ENCODE measurements at places on chromosomes 6 and 20.
A peak's percentile ranks its signal among the peaks of the same experiment; 100 is the strongest.

DNA sequence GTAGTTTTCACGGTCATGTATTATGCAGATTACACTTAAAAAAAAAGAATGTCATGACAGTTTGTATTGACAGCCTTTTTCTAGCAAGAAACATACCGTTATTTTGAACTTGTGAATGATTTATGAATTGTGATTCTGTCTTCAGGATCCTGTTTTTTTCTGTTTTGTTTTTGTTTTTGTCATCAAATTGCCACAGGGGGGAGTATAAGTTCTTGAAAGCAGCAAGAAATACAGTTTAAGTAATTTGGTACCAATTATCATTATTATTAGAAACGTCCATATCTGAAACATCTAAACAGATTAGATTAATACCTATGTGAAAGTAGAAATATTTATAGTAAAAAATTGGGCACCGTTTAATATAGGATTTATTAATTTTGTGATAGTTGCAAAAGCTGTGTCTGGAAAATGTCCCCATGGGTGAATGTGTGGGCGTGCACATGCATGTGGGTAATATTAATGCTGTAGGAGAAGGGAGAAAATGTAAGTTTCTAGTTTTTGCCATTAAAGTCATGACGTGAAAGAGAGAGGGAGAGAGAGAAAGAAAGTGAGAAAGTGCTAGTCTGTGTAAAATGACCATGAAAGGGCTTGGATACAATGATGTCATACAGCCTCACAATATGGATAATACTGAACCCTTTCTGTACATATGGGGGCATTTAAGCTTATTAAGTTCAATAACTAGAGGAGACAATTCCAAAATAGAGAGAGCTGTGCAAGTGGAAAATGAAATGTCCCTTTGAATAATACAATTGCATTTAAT lies 9.4 kb upstream of the CCN2 start:
- DNase-seq = no peak

- DNase-seq = no peak
Observed at GRCh38 chr6:1325461-1326309, 13.8 kb downstream of the FOXQ1 start.

GRCh38 chr6:111681860-111682259 lies 76.2 kb upstream of the TRAF3IP2 start:
- DNase-seq = no peak

DNA sequence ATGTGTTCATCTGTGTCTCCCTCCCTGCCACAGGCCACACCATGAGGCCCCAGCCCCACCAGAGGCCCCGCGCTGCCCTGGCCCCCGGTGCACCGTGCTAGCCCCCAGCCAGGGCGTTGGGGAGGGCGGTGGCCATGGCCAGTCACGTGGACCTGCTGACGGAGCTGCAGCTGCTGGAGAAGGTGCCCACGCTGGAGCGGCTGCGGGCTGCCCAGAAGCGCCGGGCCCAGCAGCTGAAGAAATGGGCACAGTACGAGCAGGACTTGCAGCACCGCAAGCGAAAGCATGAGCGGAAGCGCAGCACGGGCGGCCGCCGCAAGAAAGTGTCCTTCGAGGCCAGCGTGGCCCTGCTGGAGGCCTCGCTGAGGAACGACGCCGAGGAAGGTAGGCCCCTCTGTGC lies 30.3 kb downstream of the PPP1R16B start:
- DNase-seq = no peak

DNA sequence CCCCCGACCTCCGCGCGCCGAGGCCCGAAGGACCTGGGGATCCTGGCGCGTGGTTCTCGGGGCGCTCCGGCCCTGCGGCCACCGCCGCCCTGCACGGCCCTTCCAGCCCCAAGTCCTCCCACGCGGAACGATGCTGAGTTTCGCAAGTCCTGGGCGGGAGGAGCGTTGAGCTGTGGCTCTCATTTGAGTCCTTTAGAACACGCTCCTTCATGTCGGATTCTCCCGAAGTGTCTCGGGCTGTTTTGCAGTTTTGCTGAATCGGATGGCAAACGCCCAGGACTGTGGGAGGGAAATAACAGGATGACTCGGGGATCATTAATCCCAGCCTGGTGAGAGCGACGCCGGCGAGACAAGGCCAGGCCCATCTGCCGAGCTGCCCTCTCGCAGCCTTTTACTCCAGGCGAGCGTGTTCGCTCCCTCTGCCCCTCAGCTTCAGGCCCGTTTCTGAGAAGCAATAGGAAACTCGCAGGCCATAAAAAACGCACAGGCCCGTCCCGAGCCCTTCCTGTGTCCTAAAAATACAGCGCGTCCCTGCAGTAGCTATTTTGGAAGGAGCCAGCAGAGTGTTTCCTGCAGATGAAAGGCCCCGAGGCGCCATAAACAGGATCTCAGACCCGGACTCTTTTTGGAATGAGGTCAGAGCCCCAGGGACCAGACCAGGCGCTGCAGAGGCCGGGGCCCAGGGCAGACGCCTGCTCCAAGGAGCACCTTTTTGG lies 153.5 kb downstream of the DLL1 start:
- DNase-seq = no peak

- no peak for DNase-seq
Observed at GRCh38 chr6:106539936-106540335, 89.4 kb downstream of the RTN4IP1 start.

GRCh38 chr6:12592634-12593033 lies 123.9 kb upstream of the PHACTR1 start:
- no peak for DNase-seq

DNA sequence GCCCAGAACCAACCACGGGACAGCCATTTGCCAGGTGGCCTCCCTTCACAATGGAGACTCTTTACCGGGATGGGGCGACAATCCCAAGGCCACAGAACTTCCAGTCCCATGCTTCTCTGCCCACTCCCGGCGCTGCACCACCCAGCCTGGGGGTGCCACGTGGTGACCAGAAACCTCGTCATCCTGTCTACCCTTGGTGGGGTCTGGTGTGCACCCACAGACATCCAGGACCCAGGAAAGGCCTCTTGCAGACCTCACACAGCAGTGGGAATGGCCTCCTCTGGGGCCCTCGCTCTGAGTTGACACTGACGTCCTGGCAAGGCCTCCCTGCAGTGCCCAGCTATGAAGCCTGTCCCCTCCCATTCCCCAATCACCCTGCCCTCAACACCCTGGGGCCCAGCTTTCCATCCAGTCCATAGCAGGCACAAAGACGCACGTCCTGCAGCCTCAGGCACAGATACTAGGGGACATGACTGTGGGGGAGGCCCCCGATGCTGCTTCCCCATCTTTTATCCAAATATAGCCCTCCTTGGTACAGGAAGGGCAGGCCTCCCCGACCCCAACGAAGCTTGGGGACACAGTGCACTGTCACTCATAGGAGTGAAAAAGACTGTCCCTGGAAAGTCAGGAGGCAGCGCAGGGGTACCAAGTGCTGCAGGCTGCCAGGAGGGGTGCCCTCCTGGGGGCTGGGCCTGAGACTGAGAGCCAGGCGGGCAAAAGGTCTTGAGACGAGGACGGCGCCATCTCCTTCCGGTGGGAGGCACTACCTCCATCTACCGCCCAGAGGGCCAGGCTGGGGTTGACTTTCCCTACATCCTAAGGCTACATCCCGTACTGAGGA lies 7.2 kb downstream of the CST7 start:
- peak; percentile 9 for DNase-seq

DNA sequence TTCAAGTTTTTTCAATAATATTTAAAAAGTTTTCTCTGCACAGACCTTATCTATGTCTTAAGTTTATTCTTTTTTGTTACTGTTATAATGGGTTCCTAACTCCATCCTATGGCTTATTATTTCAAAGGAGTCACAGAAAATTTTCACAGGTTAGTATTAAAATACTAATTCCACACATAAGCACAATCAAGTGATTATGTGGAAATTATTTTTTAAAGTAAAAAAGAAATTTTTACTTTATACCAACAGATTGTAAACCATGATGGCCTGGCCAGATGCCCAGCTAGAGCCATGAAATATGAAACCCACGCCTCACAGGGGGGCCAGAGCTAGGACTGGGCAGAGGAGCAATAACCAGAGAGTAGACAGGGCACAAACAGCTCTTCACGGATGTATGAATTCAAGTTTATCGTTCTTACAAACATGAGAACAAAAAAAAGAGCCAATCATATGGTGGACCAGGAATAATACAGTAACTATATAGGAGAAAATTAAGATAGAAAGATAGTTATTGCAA lies 34.0 kb downstream of the NUDT3 start:
- DNase-seq = peak; percentile 50

- DNase-seq = no peak
Observed at GRCh38 chr6:84926189-84927155, 162.1 kb upstream of the TBX18 start.

- no peak for DNase-seq
Observed at GRCh38 chr6:108484016-108484415, 76.7 kb upstream of the FOXO3 start.

- DNase-seq = no peak
Observed at GRCh38 chr20:36010076-36010475, 41.7 kb downstream of the CNBD2 start.

DNA sequence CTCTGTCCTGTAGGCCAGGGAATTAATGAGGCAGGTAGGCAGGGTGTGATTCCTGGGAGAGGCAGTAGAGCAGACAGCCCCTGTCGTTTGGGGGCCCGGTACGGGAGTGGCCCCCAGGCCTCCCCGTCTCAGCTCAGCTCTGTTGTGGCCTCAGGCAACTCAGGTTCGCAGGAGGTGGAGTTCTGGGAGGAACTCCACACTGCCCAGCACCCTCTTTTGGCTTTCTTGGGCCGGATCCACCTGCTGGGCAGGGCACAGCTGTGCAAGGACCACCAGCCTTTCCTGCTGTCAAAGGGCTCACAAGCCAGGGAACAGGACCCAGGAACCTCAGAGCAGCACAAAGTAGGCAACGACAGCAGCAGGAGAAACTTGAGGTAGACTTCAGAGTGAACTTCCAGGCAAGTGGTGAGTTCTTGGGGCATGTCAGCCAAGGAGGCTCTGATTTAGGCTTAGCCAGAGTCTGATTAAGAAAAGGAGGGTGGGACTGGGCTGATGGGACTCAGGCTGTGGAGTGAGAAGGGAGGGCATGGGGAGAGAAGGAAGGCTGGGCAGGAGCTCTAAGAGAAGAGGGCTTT lies 36.9 kb downstream of the RAB44 start:
- no peak for DNase-seq

Data from D341Med (cell line).